ENCODE measurements at places on chromosomes 2 and 18. TPM values are rescaled to one million over a fixed set of nuclear protein-coding genes. Genes with fewer than 3 reads are reported as not detected.

The NR4A2 gene
- 3.5 TPM for total RNA-seq

The AQP4 gene
- total RNA-seq, result 345 TPM

The EFHD1 gene
- total RNA-seq, result 10.7 TPM

The SPEG gene
- 5.6 TPM for total RNA-seq

The KIF3C gene
- total RNA-seq, result 6.5 TPM

The AFF3 gene
- total RNA-seq, result 44.6 TPM

The GKN1 gene
- total RNA-seq, result not detected

The AMER3 gene
- not detected for total RNA-seq

The RAB6C gene
- not detected for total RNA-seq

The CNRIP1 gene
- 23.8 TPM for total RNA-seq

The NEURL3 gene
- total RNA-seq, result 0.29 TPM

The POTEJ gene
- not detected for total RNA-seq

The ZSWIM2 gene
- total RNA-seq, result not detected

The SLC38A11 gene
- total RNA-seq, result 0.41 TPM

The SAG gene
- total RNA-seq, result not detected

The TUBA4B gene
- not detected for total RNA-seq

The SLC16A14 gene
- total RNA-seq, result 4.7 TPM

The CMPK2 gene
- 23.2 TPM for total RNA-seq

The ATOH8 gene
- total RNA-seq, result 93.6 TPM

The ACADL gene
- total RNA-seq, result 41.6 TPM

The PSD4 gene
- 37.8 TPM for total RNA-seq

The INSIG2 gene
- 42.0 TPM for total RNA-seq

The REG3G gene
- total RNA-seq, result not detected

The CFC1 gene
- total RNA-seq, result 0.38 TPM

The COLEC11 gene
- total RNA-seq, result 1.5 TPM

The PPP1R1C gene
- total RNA-seq, result 5.8 TPM

The PAX8 gene
- total RNA-seq, result 1.6 TPM

The ANKRD62 gene
- 0.12 TPM for total RNA-seq

The SLC23A3 gene
- 3.1 TPM for total RNA-seq

The HOXD9 gene
- total RNA-seq, result 1.6 TPM

The PSMD14 gene
- total RNA-seq, result 33.0 TPM

The SERPINB12 gene
- total RNA-seq, result not detected

The EN1 gene
- total RNA-seq, result not detected

The LRPPRC gene
- total RNA-seq, result 56.1 TPM

The RNF25 gene
- total RNA-seq, result 20.2 TPM

The RIT2 gene
- not detected for total RNA-seq

The NCOA1 gene
- total RNA-seq, result 46.9 TPM

The GCG gene
- not detected for total RNA-seq

The PKDCC gene
- 65.5 TPM for total RNA-seq

The ZNF396 gene
- 3.1 TPM for total RNA-seq

The LMAN2L gene
- 16.5 TPM for total RNA-seq

The REG3A gene
- total RNA-seq, result not detected

The DSC2 gene
- total RNA-seq, result 17.2 TPM

The DSG2 gene
- total RNA-seq, result 34.2 TPM

The SERPINE2 gene
- total RNA-seq, result 7.3 TPM

The GPR35 gene
- total RNA-seq, result 3.4 TPM

The UGT1A3 gene
- total RNA-seq, result not detected

The LOXL3 gene
- 8.1 TPM for total RNA-seq

The AKAIN1 gene
- total RNA-seq, result not detected

The DLX2 gene
- total RNA-seq, result not detected

The WNT10A gene
- 0.90 TPM for total RNA-seq

The MERTK gene
- total RNA-seq, result 17.3 TPM

The TSPYL6 gene
- not detected for total RNA-seq

The DSG4 gene
- total RNA-seq, result not detected

All from upper lobe of right lung (tissue), 1 donor.